ENCODE measurements at places on chromosomes 3 and 15.

DNA sequence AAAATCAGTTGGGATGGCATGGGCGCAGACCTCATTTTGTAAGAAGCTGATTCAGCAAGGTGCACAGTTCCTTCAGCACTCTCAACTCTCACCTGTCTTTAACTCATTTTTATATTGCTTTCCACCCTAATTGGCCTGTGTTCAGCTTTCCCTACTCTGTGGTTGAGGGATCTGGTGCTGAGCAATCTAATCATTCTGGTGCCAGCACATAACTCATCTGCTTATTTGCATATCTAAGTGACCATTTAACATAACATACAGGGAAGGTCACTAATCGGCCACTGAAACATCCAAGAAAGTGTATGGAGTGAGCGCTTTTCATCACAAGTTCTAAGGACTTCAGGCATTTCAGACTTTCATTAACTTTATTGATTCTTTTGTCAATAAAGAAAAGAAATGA lies 303.4 kb upstream of the ROPN1 start:
- DNase-seq: no peak

DNA sequence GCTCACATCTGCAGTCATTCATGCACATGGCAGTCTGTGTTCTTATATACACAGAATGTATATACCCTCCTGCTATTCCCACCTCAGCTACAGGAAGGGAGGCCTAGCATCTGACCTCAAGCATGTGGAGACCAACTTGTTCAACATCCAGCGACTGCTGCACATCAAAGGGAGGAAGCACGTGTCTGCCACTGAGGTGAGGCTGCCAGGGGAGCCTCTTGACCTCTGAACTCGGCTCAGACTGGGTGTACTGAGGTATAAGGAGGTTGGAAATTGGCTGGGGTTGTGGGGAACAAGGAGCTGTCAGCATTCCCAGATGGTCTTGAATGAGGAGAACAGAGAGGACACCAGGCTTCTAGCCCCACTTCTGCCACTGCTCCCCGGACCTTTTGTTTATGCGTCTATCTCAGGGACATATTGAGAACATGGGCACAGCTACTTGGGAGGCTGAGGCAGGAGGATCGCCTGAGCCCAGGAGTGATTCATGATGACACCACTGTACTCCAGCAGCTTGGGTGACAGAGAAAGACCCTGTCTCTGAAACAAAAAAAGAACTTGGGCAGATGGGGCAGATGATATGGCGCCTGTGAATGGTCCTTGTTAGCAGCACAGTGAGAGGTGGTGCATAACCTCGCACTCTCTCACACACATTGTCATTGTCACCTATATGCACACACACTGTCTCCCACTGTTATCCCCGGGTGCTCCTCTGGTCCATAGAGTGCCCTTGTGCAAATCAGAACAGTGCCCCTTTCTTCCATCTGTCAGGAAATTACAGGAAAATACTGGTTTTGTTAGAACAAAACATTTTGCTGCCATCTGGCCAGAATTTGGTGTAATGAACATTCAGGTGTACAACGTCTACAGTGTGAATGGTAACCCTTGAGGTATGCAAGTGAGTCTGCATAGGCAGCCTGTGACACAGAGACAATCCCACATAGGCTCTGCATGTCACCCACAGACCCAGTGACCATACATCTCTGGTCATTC lies 5.4 kb downstream of the VILL start:
- no peak for DNase-seq

- DNase-seq: no peak
Measured at GRCh38 chr3:39935261-39935660, 125.9 kb downstream of the MYRIP start.

- DNase-seq: no peak
Measured at GRCh38 chr15:65619626-65620290, 2.0 kb upstream of the SLC24A1 start.

GRCh38 chr3:153050978-153051377 lies 111.0 kb upstream of the RAP2B start:
- no peak for DNase-seq

DNA sequence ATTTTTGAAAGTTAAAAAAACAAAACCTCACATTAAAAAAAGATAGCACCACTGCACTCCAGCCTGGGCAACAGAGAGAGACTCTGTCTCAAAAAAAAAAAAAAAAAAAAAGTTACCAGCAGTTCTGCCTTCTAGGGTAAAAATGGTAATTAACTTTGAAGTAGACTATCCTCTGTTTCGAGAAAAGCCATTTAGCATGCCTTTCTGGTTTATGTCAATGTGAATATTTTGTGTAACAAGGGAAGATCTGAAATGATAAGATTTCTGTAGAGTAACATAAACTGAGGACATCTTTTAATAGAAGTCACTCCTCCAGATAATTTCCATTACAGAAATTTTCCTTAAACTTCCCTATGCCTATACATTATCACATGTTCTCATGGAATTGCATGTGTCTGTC lies 203.2 kb upstream of the GAP43 start:
- no peak for DNase-seq

DNA sequence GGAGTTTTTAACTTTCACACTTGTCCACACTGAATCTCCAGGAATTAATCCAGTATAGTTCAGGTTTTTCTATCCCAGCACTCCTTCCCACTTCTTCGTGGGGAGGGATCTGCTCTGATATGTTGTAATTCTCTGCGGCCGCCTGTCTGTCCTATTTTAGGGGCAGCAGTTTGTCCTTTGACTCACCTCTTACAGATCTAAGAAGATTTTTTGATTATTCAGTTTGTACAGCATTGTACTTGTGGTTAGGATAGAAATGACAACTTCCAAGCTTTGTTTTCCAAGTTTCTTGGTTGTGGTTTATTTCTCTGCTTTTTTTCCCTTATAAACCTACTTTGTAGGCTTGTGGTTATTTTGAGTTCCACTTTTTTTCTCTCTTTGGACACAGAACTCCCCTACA lies 601.7 kb downstream of the SI start:
- DNase-seq: no peak

Measured in stimulated activated CD4-positive, alpha-beta T cell treated with anti-CD3 and anti-CD28 coated beads, Interleukin-1b, Interleukin-23, amount 100 ng/mL, for 4 hours (primary cell).